Esophagus squamous epithelium (tissue), 5 donors: ENCODE measurements at places on chromosomes 3 and 15. TPM values are rescaled to one million over a fixed set of nuclear protein-coding genes. Genes with fewer than 3 reads are reported as not detected.

ESYT3 gene
- 2.9 TPM for total RNA-seq

SLC15A2 gene
- 4.9 TPM for total RNA-seq

GHSR gene
- total RNA-seq: not detected

DAPK2 gene
- 12.9 TPM for total RNA-seq

CCDC39 gene
- total RNA-seq: not detected

- H3K27ac ChIP-seq: no peak overlapping the region
- H3K36me3 ChIP-seq: peaks cover 5% of the 10 kb centered on the region
- no peaks in the 10 kb centered on the region for H3K27me3 ChIP-seq
- DNase-seq: no peak
These were observed 68.2 kb downstream of the POLQ start for GRCh38 chr3:121477589-121477988.

GRCh38 chr3:101189796-101190195 is 130.6 kb downstream of the IMPG2 start:
- H3K27ac ChIP-seq: no peak overlapping the region
- no peak overlapping the region for H3K4me3 ChIP-seq
- H3K27me3 ChIP-seq: no peaks in the 10 kb centered on the region
- no peak for DNase-seq

DNA sequence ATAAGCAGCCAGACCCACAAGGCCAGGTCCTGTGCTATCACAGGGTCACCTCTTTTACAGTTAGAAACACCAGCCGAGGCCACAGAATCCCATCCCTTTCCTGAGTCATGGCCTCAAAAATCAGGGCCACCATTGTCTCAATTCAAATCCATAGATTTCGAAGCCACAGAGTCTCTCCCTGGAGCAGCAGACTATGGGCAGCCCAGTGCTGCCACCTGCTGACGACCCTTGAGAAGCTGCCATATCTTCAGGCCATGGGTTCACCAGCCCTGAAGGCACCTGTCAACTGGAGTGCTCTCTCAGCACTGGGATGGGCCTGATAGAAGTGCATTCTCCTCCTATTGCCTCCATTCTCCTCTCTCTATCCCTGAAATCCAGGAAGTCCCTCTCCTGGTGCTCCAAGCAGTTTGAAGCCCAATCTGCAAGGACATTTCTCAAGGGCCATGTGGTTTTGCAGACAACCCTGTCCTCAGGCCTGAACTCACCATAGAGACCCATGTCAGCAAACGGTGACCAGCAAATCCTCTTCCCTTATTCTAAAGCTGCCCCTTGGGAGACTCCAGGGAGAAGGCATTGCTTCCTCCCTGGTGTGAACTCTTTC is 39.6 kb downstream of the TGM4 start:
- no peak overlapping the region for H3K4me3 ChIP-seq
- no peaks in the 10 kb centered on the region for H3K36me3 ChIP-seq
- DNase-seq: no peak
- no peak overlapping the region for H3K27ac ChIP-seq
- H3K27me3 ChIP-seq: peaks cover 4% of the 10 kb centered on the region

GRCh38 chr3:18585004-18585968 is 160.1 kb upstream of the SATB1 start:
- no peak overlapping the region for H3K27ac ChIP-seq
- no peaks in the 10 kb centered on the region for H3K36me3 ChIP-seq
- no peaks in the 10 kb centered on the region for H3K4me1 ChIP-seq
- no peaks in the 10 kb centered on the region for H3K27me3 ChIP-seq
- H3K4me3 ChIP-seq: no peak overlapping the region
- no peak for DNase-seq

DNA sequence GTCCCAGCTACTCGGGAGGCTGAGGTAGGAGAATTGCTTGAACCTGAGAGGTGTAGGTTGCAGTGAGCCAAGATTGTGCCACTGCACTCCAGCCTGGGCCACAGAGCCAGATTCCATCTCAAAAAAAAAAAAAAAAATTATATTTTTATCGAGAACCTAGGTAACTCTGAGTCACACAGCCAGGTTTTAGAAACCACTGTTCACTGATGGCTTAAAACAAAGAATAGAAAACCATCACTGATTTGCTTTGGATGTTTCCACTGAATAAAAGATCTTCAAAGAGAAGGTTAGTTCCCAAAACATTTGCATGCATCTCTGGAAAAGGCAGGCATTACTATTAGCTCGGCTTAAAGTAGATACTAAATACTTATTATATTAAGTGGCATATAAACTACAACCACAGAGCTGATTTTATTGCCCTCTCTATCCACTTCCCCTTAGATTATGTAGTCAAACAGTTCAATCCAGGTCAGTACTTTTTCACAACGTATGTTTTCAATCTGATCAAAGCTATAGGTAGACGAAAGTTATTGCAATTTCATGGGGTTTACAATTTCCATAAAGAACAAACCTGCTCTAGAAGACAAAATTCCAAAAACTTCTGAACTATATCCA is 1.4 kb downstream of the B4GALT4 start:
- H3K36me3 ChIP-seq: peaks cover 27% of the 10 kb centered on the region
- DNase-seq: no peak
- no peak overlapping the region for H3K27ac ChIP-seq

- no peak overlapping the region for H3K4me3 ChIP-seq
- no peaks in the 10 kb centered on the region for H3K36me3 ChIP-seq
- DNase-seq: no peak
- H3K27ac ChIP-seq: no peak overlapping the region
These were observed 513.3 kb upstream of the CFAP20DC start for GRCh38 chr3:59563072-59563605.

DNA sequence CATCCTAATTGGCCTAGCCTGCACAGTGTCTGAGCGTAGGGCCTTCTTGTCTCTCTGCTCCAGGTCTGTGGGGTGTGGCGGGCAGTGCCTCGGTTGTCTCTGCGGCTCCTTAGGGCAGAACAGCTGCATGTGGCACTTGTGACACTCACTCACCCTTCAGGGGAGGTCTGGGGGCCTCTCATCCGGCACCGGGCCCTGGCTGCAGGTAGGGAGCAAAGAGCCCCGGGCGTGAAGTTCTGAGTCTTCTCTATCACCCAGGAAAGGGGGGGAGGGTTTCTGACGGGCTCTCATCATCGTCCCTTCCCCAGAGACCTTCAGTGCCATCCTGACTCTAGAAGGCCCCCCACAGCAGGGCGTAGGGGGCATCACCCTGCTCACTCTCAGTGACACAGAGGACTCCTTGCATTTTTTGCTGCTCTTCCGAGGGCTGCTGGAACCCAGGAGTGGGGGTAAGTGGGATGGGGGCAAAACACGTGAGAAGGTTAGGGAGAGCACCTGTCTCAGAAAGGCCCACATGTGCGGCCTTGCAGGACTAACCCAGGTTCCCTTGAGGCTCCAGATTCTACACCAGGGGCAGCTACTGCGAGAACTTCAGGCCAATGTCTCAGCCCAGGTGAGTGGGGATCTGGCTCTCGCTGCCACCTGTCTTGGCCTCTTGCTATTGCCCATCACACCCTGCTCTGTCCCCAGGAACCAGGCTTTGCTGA is 2.6 kb downstream of the CHRD start:
- H3K27me3 ChIP-seq: no peaks in the 10 kb centered on the region
- DNase-seq: no peak
- no peaks in the 10 kb centered on the region for H3K36me3 ChIP-seq
- no peak overlapping the region for H3K4me3 ChIP-seq

DNA sequence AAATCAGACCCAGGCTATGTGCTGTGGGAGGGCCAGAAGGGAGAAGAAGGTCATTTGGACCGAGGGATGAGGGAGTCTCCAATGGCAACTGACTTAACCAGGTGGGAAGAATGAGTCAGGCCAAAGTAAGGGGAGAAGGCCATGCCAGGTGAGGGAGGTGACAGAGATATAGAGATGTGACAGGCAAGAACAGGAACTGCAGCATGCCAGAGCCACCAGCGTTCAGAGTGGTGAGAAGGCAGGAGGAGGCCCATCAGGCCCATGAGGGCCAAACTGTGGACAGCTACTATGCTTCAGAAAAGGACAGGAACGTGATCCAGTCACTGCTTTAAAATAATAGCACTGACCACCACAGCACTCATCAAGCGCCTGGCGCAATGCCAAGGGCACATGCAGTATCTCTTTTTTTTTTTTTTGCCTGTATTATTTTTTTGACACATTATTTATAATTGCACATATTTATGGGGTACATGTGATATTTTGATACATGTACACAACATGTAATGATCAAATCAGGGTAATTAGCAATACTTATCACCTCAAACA is 154.3 kb upstream of the IGF1R start:
- no peak overlapping the region for H3K4me3 ChIP-seq
- no peaks in the 10 kb centered on the region for H3K36me3 ChIP-seq
- no peaks in the 10 kb centered on the region for H3K27me3 ChIP-seq
- H3K27ac ChIP-seq: no peak overlapping the region
- H3K4me1 ChIP-seq: no peaks in the 10 kb centered on the region

- no peak overlapping the region for H3K27ac ChIP-seq
- H3K4me3 ChIP-seq: no peak overlapping the region
- no peak for DNase-seq
- no peaks in the 10 kb centered on the region for H3K4me1 ChIP-seq
- no peaks in the 10 kb centered on the region for H3K36me3 ChIP-seq
These were observed 48.3 kb downstream of the GREM1 start for GRCh38 chr15:32766101-32766500.

DNA sequence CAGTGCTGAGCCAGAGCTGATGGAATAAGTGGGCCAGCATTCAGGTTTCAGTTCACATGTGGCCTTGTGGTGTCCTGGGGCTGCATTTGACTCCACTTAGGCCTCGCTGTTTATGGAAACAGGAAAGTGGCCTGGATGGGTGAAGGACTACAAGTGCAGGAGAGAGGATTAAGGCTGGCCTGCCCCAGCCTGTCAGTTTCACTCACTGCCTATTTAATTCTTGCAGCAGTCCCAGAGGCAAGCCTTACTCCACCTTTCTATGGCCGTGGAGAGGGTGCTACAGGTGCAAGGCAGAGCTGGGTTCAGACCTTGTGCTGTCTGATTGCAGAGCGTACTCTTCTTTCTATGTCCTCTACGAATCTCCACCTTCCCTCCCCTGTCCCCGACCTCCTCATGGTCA is 37.7 kb downstream of the ABHD17C start:
- no peak overlapping the region for H3K27ac ChIP-seq
- peaks cover 57% of the 10 kb centered on the region for H3K4me1 ChIP-seq
- no peak overlapping the region for H3K4me3 ChIP-seq
- no peak for DNase-seq
- no peaks in the 10 kb centered on the region for H3K36me3 ChIP-seq

GRCh38 chr3:128524374-128525299 is 31.6 kb upstream of the GATA2 start:
- no peaks in the 10 kb centered on the region for H3K4me1 ChIP-seq
- no peak overlapping the region for H3K27ac ChIP-seq
- H3K4me3 ChIP-seq: no peak overlapping the region
- no peaks in the 10 kb centered on the region for H3K36me3 ChIP-seq
- no peak for DNase-seq

DNA sequence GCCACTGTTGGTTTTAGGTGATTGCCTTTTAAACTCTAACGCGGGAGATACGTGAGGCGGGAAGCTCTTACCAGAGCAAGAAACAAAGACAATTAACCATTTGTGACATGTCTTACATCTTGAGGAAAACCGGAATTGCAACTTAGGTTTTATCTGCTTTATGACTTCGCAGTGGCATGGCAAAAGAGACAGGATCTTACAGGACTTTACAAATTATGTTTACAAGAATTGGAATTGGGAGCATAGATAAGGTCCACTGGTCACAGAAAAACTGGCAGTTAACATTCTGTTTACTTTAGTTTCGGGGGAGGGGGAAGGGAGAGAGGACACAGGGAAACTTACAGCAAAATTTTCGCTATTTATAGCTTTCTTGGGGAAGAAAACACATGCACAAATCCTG is 1119.6 kb downstream of the ZPLD1 start:
- H3K4me3 ChIP-seq: no peak overlapping the region
- no peak for DNase-seq
- H3K27me3 ChIP-seq: no peaks in the 10 kb centered on the region
- H3K4me1 ChIP-seq: no peaks in the 10 kb centered on the region
- no peaks in the 10 kb centered on the region for H3K36me3 ChIP-seq

GRCh38 chr15:62998262-62998890 is 44.2 kb upstream of the TPM1 start:
- H3K27ac ChIP-seq: no peak overlapping the region
- H3K4me1 ChIP-seq: no peaks in the 10 kb centered on the region
- no peak for DNase-seq

DNA sequence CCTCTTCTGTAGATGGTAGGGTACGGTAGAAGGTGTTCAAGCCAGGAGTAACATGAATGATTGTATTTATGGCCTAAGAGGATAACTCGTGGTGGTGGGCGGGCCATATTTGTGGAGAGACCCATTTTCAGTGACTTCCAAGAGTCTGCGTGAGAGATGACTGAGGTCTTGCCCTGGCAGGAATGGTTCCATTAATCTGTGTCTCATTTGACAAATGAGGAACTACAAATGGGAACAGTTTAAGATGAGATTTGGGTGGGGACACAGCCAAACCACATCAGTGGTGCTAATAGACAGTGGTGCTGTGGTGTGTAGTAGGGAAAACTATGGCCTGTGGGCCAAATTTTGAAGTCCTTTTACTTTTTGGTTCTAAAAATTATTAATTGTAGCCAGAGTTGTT is 47.1 kb downstream of the FLNB start:
- no peaks in the 10 kb centered on the region for H3K36me3 ChIP-seq
- no peak overlapping the region for H3K4me3 ChIP-seq

DNA sequence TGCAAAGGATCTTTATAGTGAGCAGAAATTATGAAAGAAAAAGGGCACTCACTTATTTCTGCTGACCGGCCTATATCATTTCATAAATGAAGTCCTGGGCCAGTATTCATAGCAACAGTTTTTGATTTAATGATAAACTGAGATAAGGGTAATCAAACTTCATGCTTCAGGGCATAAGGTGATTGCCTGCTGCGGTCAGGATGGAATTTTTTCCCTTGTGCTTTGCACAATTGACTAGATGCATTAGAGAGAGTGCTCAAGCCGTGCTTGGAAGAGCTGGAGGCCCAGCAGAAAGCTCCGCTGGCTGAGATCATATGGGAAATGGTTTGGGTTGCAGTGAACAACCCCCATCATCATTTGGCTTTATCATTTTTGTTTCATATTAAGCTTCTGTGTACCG is 10.4 kb downstream of the SEMA6D start:
- no peak overlapping the region for H3K27ac ChIP-seq
- DNase-seq: no peak
- H3K36me3 ChIP-seq: no peaks in the 10 kb centered on the region
- H3K27me3 ChIP-seq: no peaks in the 10 kb centered on the region

DNA sequence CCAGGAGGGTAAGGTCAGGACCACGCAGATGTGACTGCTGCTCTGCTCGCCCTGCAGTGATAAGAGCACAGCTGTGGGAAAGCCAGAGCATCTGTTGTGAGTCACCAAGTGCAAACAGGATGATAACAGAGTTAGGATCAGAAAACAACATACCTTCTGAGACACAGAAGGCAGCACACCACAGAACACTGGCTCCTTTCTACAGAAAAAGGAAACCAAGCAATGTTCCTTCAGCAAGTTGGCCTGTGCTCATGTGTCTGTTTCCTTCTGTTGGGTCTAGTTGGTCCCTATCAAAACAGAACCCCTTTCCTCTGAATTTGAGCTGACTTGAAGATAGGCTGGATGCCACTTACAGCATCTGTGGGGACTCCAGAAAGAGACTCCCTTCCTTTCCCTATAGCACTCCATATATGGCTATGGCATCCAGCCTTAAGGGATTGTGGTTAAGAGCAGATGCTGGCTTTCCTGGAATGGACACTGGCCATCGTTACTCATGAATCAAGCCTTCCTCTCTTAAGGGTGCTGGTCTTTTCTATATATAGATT is 440.7 kb upstream of the THBS1 start:
- H3K4me3 ChIP-seq: no peak overlapping the region
- no peaks in the 10 kb centered on the region for H3K36me3 ChIP-seq
- DNase-seq: no peak
- no peak overlapping the region for H3K27ac ChIP-seq
- H3K4me1 ChIP-seq: no peaks in the 10 kb centered on the region
- H3K27me3 ChIP-seq: no peaks in the 10 kb centered on the region
